ENCODE measurements at places on chromosomes 11 and 22.

- no peak for DNase-seq
These were observed 9.2 kb downstream of the HRAS start for GRCh38 chr11:526192-526591.

GRCh38 chr11:125300791-125301218 lies 136.3 kb downstream of the PKNOX2 start:
- DNase-seq: no peak

DNA sequence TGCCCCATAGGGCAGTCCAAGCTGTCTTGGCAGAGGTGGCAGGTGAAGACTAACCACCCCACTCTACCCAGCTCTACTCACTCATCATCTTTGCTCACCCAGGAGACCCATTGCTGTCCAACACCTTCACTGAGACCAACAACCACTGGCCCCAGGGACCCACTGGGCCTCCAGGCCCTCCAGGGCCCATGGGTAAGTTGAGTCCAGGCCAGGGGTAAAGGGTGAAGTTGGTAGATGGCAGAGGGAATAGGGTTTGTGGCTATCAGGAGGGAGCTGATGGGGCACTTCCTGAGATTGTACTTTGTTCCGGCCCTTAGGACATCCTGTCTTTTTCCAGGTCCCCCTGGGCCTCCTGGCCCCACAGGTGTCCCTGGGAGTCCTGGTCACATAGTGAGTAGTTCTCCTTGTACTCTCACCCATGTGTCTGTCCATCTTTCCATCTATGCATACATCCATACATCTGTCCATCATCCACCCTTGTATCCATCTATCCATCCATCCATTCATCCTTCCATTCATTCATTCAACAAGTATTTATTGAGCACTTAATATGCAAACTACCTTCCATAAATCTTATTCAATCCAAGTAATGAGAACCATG lies 27.7 kb downstream of the EMID1 start:
- DNase-seq: no peak

DNA sequence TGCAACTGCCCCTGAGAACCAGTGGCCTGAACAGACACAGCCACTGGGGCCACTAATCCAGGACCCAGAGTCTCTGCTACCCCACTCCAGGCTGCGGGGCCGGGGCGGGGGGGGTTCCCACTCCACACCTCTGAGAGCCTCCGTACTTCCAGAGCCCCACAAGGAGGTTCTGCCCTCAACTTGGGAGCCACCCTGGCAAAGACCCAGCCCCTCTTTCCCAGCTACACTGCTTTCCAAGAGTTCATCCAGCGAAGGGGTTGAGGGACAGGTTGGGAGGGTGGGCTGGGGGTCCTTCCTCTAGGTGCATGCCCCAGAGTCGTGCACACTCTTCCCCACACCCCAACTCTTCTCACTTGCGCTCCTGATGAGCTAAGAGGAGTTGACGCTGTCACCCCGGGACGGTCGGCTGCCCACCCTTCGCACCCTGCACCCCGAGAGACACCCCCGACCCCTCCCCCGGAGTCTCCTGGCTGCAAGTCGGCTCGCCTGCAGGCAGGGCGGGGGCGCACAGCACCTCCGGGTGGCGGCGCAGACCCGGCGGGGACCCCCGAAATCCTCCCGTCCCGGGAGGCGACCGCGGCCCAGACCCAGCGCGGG lies 531 bp downstream of the RAB3IL1 start:
- no peak for DNase-seq

DNA sequence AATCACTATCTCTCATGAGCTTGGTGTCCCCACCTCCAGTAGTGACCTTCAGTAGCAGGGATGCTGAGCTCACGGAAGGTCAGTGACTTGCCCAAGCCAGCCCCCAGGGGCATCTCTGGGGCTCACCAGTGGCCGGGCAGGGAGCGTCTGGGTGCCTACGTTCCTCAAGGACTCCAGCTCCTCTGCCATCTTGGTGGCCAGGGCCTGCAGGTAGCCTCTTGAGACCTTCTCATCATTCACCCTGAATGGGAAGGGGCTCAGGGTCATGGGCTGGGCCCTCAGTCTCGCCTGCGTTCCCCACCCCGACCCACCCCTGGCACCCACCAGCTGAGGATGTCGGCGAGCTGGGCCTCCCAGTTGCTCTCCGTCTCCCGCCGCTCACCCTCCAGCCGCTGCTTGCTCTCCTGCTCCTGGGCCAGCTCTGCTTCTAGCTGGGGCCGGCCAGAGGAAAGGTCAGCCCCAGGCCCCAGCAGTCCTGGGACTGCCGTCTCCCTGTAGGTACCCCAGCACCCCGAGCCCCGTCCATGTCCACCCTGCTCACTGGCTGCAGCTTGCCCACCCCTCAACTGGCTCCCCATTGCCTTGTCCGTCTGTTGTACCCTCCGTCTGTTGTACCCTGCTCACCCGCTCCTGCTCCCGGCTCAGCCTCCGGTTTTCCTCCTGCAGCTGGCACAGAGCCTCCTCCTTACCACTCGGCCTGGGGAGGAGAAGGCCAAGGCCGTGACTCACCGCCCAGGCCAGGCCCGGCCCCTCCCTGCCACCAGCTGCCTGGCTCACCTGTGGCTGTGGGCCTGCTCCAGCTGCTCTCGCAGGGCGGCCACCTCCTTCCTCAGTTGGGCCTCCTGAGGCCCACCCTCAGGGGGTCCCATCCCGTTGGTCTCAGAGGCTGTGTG lies 9.5 kb downstream of the CDC42BPG start:
- no peak for DNase-seq

GRCh38 chr22:18970176-18970947 lies 34.3 kb upstream of the PRODH start:
- DNase-seq: no peak

DNA sequence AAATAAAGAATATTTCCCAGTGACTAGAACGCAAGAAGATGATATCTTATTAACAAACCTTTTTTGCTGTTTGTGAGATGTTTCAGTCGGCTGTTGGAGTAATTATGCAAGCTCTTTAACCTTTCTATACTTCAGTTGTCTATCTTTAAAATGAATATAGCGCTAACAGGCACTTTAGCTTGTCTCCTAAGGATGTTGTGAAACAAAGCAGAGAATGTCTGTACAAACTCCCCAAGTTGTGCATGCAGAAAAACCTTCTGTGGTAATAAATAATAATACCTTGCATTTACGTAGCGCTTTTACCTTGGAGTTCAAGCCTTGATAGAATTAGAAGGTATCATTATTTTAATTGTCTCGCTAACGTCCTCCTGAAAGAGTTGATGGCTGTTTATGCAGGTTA lies 1.9 kb upstream of the KDM2A start:
- DNase-seq: no peak

DNA sequence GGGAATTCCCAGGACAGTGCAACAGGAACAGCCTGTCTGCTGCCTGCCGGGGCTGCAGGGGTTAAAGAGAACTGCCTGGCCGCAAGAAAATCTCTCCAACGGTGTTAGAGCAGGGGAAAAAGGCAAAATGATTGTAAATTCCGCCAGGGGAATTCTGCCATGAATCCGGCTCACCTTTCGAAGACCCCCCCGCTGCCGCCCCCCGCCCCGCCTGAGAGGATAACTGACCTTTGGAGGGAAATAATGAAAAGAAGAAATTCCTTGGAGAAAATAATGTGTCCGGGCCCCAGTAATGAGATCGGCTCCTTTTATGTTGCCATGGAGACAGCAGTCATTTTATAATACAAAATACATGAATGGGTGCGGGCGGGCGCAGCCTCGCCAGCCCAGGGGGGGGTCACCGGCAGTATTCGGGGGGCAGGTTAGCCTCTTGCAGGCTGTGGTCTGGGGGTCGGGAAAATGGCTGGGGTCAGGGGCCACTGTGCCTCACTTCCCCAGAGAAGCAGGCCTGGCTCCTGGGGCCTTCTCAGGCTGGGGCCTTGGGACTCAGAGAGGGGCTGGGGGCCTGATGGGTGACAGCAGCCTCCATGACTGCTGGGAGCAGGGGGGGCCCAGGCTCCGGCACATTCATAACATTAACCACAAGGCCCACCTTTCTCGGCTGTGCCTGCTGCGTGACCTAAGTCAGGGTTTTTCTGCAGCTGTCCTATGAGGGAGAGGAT lies 228.1 kb downstream of the MN1 start:
- DNase-seq: no peak

- no peak for DNase-seq
These were observed 30.1 kb upstream of the TP53I11 start for GRCh38 chr11:44980533-44981427.

DNA sequence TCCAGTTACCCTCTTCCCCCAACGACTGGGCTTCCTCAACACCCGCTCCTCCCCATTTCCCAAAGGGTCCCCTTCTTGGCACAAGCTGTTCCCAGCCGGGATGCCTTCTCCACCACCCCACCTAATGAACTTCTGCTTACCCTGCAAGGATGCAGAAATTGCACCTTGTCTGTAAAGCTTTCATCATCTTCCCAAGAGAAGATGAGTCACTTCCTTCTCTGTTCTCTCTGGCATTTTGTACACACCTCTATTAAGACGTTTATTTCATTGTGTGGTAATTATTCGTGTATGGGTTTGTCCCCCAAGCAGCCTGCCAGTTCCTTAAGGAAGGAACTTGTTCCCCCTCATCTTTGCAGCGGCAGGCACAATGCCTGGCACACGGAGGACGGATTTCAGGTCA lies 351.1 kb downstream of the CADM1 start:
- DNase-seq: no peak

GRCh38 chr11:11940551-11940950 lies 67.9 kb downstream of the DKK3 start:
- no peak for DNase-seq

GRCh38 chr22:21761086-21761485 lies 25.5 kb upstream of the YPEL1 start:
- DNase-seq: no peak

- DNase-seq: no peak
These were observed 284.6 kb upstream of the ZC3H12C start for GRCh38 chr11:109808569-109808968.

- DNase-seq: peak; percentile 45
These were observed 17.2 kb downstream of the POLR3H start for GRCh38 chr22:41526830-41527799.

DNA sequence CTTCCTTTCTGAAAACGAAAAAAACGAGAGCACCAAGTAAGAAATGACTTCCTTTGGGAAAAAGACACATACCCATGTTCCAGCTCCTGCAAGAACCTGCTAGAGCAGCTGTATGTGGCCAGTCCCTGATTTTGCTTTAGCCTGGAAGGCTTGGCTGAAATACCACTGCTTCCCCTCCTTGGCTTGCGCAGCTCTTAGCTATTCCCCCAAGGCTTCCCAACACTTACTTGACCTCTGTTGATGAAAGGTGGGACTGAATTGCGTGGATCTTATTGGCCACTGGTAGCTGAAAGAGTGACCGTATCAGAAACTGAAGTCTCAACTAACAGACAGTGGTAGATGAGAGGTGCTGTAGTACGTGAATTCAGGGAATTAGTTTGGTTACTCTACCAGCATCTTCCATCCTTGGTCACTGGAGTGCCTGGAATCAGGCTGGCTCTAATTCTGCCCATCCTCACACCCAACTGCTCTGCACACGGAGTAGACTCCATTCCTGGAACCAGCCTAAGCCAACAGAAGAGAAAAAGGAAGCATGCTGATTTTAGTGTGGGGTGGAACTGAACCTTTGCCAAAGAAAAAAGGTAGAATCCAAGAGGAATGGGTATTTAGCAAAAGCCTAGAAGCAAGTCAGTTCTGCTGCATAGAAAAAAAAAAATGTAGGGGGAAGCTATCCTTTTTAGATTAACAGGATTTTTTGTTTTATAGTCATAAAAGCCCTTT lies 73.8 kb upstream of the CRTAM start:
- no peak for DNase-seq

- DNase-seq: no peak
These were observed 389.2 kb downstream of the SOX6 start for GRCh38 chr11:15967166-15967565.

DNA sequence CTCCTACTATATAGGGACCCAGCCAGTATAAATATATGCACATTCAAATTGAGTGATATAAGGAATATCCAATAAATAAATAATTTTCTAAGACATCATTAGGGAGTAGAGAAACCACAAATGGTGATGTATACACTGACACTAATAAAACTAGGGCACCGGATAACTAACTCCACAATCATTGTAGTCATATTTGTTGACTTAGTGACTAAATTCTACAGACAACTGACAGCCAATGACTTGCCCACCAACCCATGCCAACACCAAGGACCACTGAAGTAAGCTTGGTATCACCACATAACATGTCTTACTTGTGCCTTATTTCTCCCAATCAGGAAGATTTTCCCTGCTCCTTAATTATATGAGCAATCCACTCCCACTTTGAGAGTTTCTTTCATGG lies 139.6 kb upstream of the TRPC6 start:
- DNase-seq: no peak

GRCh38 chr11:80700386-80700785 lies 1259.6 kb upstream of the TENM4 start:
- no peak for DNase-seq

DNA sequence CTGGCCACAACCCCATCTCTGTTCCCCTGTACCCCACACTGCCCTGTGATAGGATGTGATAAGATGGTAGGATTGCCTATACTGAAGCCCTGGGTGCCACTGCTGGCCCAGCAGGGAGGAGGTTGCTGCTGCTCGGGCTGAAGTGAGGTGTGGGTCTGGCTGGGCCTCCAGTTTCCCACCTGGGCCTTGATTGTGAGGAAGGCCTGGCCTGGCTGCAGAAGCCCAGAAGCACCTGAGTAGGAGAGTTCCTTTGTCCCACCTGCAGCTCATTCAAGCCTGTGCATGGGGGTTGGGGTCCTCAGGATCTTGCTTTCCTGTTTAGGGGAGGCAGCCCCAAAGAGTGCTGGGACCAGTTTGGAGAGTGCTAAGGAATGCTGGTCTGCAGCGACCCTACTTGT lies 3.3 kb downstream of the ST3GAL4 start:
- no peak for DNase-seq

GRCh38 chr11:68583041-68583446 lies 101.3 kb upstream of the GAL start:
- no peak for DNase-seq

DNA sequence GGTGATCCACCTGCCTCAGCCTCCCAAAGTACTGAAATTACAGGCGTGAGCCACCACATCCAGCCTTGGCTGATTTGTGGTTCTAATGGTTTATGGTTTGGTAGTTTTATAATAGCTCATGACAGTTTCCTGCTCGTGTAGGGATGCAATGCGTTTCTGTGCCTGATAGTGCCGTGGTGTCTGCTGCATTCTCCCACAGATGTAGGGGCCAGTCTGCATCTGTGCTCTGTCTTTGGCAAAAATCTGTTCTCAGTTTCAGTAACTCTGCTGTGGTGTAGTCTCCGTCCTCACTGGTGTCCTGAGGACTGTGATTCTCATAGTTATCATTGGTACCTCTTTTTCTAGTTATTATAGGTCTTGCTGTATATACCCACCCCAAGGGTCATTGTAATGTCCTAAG lies 16.3 kb downstream of the ST14 start:
- DNase-seq: no peak

DNA sequence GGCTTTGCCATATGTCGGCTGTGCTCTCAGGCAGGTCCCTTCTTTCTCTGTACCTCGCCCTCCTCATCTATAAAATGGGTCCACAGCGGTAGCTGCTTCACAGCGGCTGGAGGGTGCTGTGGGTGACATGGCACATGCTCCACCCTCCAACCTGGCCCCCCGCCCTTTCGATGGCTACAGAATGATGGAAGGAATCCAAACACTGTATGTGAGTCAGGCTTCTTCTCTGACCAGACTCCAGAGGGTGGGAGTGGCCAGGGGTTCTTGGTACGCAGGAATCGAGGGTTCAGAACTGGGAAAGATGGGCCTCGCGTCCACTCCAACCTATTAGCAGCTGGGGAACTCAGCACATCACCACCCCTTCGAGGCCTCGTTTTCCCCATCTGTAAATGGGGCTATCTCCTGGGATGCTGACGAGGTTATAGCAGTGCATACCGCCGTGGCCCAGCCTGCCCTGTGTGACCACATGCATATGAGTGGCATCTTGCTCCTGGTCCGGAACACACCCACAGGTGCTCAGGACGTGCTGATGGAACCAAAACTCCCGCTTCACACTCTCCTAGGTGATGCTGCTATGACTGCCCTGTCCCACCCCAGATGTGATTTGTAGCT lies 26.4 kb downstream of the MN1 start:
- DNase-seq: no peak

Data from stimulated activated CD8-positive, alpha-beta memory T cell treated with anti-CD3 and anti-CD28 coated beads, Interleukin-4, amount 100 ng/mL, for 1 hour (primary cell).